CD4-positive, alpha-beta T cell treated with Interleukin-6 for 4 hours (primary cell): ENCODE measurements at places on chromosomes 7 and 10.

- DNase-seq = no peak
Measured at GRCh38 chr10:6232225-6232807, 29.6 kb downstream of the PFKFB3 start.

GRCh38 chr7:22598318-22598920, 98.4 kb upstream of the STEAP1B start:
- no peak for DNase-seq

DNA sequence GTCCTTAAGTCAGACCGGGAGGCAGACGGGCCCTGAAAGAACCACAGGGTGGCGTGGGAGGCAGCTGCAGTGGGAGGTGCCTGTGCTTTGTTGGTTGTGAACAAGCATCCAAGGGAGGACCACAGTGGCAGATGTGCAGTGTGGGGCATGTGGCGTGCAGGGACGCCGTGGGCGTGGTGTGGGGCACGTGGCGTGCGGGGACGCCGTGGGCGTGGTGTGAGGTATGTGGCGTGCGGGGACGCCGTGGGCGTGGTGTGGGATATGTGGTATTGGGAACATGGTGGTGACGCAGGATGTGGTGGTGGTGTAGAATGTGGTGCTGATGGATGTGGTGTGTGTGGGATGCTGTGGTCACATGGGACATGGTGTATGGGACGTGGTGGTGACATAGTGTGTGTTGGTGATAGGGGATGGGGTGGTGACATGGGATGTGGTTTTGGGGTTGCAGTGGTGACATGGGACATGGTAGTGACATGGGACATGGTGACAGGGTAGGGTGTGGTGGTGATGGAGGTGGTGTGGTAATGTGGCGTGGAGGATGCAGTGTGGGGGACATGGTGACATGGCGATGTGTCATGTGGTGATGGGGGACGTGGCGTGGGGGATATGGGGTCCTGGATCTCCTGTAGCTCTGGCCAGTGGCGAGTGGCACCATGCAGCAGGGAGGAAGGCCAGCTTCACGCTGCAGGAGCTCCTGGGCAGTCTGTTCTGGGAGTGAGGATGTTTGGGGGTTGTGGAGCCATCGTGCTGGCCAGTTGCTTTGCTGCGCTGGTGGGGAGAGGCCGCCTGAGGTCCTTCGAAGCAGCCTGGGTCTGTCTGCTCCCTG, 78.8 kb downstream of the INPP5A start:
- peak; percentile 38 for DNase-seq

- DNase-seq = no peak
Measured at GRCh38 chr7:55071411-55072175, 52.8 kb downstream of the EGFR start.

DNA sequence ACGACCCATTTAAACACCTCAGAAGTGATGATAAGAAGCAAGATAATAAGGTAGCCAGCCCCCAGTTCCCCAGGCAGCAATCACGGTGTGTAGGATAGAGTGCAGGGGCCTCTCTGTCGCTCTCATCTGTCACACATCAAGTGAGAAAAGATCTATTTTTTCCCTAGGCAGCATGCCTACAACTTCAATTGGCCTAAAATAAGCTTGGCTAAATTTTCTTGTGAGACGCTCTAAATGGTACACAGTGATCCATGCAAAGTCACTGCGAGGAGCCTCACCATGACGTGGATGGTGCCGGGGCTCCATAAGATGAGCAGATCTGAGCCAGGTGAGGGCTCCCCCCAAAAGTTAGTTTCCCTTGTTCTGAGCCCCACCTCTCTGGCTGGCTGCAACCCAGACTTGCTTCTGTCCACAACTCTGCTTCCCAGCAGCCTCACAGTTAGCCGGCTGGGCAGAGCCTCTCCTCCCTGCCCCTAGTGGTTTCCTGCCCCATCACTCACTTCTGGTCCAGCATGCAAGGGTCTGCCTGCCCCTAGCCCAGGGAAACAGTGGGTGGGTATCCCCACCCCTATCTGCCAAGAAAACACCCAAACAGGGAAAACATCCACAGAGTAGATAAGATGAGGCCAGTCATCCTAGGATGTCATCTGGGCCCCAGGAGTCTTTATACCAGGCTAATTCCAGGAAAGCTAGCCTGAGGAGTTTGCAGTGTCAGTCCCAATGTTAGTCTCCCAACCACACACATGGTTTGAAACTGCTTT, 342.1 kb downstream of the GRID1 start:
- DNase-seq = no peak

DNA sequence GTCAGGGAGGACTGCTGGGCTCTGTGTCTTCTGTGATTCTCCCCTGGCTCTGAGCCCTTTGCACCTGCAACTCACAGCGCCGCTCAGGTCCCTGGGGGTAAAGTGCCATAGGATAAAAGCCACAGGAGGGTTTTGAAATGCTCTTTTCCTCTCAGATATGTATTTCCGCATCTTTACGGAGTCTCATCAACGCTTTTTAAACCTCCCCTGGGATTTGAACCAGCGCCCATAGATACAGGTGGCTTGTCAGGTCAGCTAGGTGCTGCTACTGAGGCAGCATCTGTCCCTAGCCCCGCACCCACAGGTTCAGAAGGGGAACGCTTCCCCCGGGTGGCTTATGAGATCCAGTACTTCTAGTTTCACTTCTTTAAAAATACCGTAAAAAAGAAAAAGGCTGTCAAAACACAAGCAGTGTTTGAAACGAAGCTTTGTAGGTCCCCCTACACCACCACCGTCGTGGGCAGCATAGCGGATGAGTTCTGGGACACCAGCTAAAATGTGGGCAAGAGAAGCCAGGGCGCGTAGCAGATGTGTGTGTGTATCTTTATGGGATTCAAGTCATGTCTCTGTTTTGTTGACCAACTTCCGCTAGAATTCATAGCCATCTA, 173.5 kb downstream of the CUX1 start:
- DNase-seq = no peak

GRCh38 chr7:133753513-133753912, 373.6 kb upstream of the LRGUK start:
- DNase-seq = no peak

GRCh38 chr7:28702171-28702570, 256.0 kb downstream of the TRIL start:
- no peak for DNase-seq

- peak; percentile 69 for DNase-seq
Measured at GRCh38 chr7:50632561-50633413, 67.6 kb upstream of the DDC start.

- DNase-seq = peak; percentile 61
Measured at GRCh38 chr10:14325325-14325955, 5.3 kb downstream of the FRMD4A start.

DNA sequence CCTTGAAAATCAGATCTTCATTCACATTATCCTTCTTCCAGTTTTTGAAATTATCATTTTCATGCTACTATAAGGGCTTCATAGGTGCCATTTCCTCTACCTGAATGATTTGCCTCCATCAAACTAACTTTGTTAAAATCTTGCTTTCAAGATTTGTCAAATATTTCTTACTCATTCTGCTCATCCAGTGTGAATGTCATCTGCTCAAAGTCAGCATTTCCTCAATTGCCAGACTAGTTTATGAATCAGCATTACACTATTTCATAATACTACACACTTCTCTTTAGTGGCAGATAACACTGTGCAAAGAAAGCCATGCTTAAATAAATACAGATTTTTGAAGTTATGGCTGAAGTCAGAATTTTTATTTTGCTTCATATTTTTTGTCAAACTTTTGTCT, 21.3 kb upstream of the LIPF start:
- no peak for DNase-seq

GRCh38 chr7:130963339-130963738, 229.3 kb upstream of the KLF14 start:
- no peak for DNase-seq

- no peak for DNase-seq
Measured at GRCh38 chr7:106611911-106612310, 49.0 kb downstream of the CCDC71L start.

- DNase-seq = no peak
Measured at GRCh38 chr10:84012831-84013458, 126.4 kb upstream of the GHITM start.

- no peak for DNase-seq
Measured at GRCh38 chr7:47571331-47572093, 10.4 kb downstream of the TNS3 start.

GRCh38 chr10:93954726-93955363, 38.9 kb upstream of the PLCE1 start:
- DNase-seq = no peak

GRCh38 chr10:132421847-132422751, 25.1 kb downstream of the PWWP2B start:
- DNase-seq = no peak

DNA sequence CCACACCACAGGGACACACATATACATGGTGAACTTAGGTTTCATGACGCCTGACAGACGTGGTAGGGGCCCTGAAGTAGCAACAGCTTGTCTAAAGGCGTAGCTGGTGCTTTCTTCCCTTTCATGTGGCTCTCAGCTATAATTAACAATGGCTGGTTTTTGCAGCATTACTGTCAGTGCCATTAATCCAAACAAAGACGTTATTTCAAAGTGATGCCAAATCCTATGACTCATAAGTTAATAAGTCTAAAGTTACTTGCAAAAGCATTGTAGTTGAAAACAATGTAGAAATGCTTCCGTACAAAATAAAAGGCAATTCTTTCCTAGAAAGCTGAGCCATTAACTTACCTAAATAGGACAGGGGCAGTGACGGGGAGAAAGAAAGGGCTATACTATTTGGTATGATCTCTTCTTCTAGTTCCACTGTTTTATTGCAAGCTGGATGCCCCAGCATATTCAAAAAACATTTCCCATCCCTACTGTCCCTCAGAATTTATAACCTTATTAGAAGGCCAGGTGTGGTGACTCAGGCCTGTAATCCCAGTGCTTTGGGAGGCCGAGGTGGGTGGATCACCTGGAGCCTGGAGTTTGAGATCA, 105.4 kb downstream of the ODAD2 start:
- DNase-seq = no peak

GRCh38 chr7:154440651-154441050, 388.5 kb downstream of the DPP6 start:
- DNase-seq = no peak

- no peak for DNase-seq
Measured at GRCh38 chr10:99742701-99743100, 10.7 kb downstream of the CUTC start.

DNA sequence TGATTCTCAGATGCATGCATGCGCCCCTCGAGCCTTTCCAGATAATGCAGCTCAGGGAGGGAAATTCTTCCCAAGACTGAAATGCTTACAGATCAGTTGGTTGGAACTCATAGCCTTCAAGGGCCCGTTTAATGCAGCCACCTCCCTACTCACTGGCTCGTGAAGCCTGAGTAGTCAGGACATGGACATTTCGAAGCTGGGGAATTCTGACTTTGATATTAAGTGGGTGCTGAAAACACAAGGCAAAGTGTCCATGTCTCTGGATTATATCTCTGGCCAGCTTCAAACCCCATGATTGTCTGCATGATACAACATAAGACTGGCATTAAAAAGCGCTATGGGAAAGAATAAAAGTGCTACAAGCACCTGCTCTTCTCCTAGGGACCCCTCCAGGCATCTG, 207.5 kb downstream of the HERPUD2 start:
- DNase-seq = no peak

- DNase-seq = no peak
Measured at GRCh38 chr7:103660455-103661371, 214.7 kb upstream of the SLC26A5 start.

- no peak for DNase-seq
Measured at GRCh38 chr10:130884456-130884855, 427.1 kb downstream of the TCERG1L start.

DNA sequence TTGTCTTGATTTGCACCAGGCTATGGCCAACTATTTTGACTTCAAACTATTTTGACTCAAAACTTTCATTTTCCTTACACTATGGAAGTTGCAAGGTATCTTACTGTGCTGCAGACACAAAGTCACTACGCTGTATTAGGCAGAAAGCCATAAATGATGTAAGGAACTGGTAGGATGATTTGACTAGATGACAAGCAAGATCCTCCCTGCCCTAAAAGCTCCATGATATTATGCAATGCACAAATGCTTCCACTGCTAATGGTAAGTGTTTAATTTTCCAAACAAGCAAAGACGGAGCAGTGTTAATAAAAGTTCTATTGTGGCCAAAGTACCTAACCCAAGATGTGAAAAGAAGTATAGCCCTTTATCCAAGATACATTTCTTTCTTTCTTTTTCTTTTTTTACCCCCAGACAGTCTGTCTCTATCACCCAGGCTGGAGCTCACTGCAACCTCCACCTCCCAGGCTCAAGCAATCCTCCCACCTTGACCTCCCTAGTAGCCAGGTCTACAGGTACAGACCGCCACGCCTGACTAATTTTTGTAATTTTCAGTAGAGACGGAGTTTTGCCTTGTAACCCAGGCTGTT, 98.2 kb downstream of the ANK3 start:
- no peak for DNase-seq

DNA sequence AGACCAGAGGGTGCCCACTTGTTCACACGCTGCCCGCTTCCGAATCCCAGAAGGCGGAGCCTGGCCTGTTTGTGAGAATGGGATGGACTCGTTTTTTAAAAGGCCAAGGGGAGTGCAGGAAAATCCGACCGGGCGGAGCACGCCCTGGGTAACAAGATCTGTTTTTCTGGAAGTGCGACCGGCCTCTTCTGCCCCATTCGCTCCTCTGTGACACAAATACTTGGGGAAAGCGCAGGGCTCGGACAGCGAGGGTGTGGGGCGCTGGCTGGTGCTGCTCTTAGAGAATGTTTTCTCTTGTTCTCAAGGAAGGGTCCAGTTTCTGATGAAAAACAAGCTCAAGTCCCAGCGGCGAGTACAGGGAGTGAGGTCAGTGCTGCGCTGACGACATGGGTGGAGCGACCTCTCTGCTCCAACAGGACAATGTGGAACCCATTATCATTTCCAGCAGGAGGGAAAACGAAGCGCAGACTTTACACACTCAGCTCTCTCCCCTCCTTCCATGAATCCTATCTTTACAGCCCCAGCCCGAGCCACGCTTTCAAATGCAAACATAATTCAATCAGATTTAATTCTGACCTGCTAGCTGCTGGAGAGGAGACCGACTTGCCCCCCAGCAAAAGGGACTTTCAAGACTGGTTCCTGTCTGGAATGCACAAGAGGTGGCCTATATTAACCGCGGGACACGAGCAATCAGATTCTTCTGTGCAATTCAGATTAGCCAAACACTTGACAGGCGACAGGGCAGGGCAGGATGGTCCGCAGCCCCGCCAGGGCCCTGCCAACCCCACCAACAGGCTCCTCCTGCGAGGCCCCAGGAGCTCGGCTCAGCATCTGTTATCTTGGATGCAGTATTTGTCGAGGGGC, 1.1 kb downstream of the RADIL start:
- no peak for DNase-seq

DNA sequence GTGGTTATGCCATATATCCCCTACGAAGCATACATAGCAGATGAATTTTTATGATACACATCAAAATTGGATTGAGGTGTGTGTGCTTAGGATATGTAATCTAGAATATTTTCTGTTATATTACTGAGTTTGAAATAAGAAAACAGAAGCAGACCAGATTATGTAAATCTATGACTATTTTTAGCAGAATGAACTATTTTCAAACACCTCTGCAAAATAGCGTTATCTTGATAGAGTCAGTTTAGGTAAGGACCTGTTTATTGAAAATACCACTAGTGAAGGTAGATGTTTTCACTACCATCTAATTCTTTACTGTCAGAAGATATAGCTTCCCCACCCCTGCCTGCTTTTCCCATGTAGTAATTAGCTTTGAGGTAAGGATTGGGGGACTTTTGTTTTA, 9.1 kb downstream of the LANCL2 start:
- no peak for DNase-seq
